ENCODE measurements at places on chromosomes 7 and 10. TPM values are rescaled to one million over a fixed set of nuclear protein-coding genes. Genes with fewer than 3 reads are reported as not detected.
A peak's percentile ranks its signal among the peaks of the same experiment; 100 is the strongest.

- no peak for DNase-seq
- no peak overlapping the region for H3K4me3 ChIP-seq
- no peaks in the 10 kb centered on the region for H3K4me1 ChIP-seq
- no peaks in the 10 kb centered on the region for H3K36me3 ChIP-seq
- no peak overlapping the region for H3K27ac ChIP-seq
- no peaks in the 10 kb centered on the region for H3K27me3 ChIP-seq
These were observed 160.9 kb upstream of the CSTF2T start for GRCh38 chr10:51860257-51860656.

DNA sequence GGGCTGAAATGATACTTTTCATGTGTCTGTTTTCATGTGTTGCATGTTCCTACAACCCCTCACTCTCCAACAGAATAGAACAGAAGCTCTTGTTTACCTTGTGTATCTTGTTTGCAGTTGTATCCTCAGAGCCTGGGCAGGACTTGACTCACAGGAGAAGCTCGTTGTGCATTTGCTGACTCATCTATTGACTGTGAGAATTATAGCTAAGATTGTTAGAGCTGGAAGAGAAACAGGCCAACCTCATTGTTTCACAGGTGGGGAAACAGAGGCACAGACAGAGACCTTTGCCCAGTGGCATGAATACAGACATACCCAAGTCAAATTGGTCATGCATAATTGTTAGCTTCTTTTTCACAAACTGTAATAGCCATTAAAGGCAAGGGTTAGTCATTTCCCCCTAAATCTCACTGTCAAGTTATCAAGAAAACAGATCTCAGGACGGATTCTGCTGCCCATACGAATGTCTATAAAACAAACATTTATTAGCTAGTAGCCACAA is 4.6 kb upstream of the TSPAN15 start:
- no peak overlapping the region for H3K4me3 ChIP-seq
- H3K4me1 ChIP-seq, result peaks cover 30% of the 10 kb centered on the region
- no peaks in the 10 kb centered on the region for H3K36me3 ChIP-seq
- DNase-seq, result no peak
- H3K27me3 ChIP-seq, result no peaks in the 10 kb centered on the region
- no peak overlapping the region for H3K27ac ChIP-seq

- DNase-seq, result no peak
- no peak overlapping the region for H3K27ac ChIP-seq
- no peaks in the 10 kb centered on the region for H3K36me3 ChIP-seq
- no peaks in the 10 kb centered on the region for H3K4me1 ChIP-seq
- H3K27me3 ChIP-seq, result no peaks in the 10 kb centered on the region
- no peak overlapping the region for H3K4me3 ChIP-seq
These were observed 201.9 kb upstream of the SHH start for GRCh38 chr7:156014201-156014600.

- no peak overlapping the region for H3K4me3 ChIP-seq
- no peak for DNase-seq
- H3K27ac ChIP-seq, result no peak overlapping the region
- no peaks in the 10 kb centered on the region for H3K27me3 ChIP-seq
- no peaks in the 10 kb centered on the region for H3K36me3 ChIP-seq
These were observed 34.2 kb upstream of the C10orf90 start for GRCh38 chr10:126704649-126705048.

DNA sequence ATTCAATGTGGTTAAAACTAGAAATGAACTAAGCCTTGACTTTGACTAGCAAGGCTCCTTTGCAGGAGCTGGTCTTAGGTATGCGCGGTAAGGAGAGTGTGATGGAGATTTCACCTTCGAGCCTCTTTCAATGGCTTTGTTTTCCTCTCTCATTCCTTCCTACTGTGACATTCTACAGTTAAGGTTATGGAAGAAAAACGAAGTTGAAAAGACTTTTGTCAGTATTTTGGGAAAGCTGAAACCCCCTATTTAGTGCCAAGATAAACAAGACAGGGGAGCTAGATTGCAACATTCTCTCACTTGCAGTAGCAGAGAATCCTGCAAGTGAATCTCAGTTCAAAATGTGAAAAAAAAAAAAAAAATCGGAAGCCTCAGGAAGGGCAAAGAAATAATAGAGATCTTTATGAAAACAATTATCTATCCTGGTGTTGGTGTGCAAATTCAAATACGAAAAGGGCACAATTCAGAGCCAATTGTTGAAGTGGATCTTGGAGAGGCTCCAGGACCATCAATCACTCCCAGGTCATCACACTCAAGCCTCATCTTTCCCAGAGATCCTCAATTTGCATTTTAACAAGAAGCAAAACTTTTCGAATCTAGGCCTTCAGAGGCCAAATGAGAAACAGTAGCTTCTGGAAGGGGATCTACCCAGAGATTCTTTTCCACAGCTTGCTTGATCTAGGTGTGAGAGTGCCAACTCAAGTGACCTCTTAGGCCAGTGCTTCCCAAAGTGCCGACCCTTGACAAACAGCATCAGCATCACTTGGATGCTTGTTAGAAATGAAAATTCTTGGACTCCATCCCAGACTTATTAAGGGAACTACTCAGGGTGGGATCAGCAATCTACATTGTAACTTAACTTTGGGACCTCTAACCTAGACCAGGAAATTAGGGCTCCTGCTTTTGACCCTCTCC is 163.8 kb downstream of the INHBA start:
- DNase-seq, result no peak
- no peak overlapping the region for H3K4me3 ChIP-seq
- H3K27ac ChIP-seq, result no peak overlapping the region
- no peaks in the 10 kb centered on the region for H3K4me1 ChIP-seq

- peaks cover 39% of the 10 kb centered on the region for H3K4me1 ChIP-seq
- DNase-seq, result no peak
- H3K4me3 ChIP-seq, result peak overlapping the region; percentile 75
- H3K27ac ChIP-seq, result peak overlapping the region; percentile 83
- no peaks in the 10 kb centered on the region for H3K27me3 ChIP-seq
- no peaks in the 10 kb centered on the region for H3K36me3 ChIP-seq
These were observed 607 bp upstream of the GGCT start for GRCh38 chr7:30505174-30505697.

DNA sequence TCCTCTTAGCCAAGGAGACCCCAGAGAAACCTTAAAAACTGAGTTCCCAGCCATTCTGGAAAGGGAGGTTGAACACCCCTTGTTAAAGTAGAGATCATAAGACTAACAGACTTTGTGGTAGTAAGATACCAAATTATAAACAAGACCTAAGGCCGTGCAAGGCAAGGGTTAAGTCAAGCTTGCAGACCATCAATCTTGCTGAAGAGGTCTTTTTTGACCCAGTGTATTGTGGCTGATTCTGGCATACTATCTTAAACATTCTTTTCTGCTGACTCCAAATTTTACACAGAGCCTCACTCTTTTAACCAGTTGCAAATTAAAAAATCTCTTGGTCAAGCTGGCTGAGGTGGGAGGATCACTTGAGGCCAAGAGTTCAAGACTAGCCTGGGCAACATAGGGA is 1.2 kb upstream of the TBRG4 start:
- DNase-seq, result no peak
- peak overlapping the region; percentile 96 for H3K27ac ChIP-seq
- H3K4me1 ChIP-seq, result peaks cover 33% of the 10 kb centered on the region
- H3K27me3 ChIP-seq, result no peaks in the 10 kb centered on the region

GRCh38 chr7:53351681-53352080 is 316.2 kb downstream of the POM121L12 start:
- no peaks in the 10 kb centered on the region for H3K4me1 ChIP-seq
- DNase-seq, result no peak
- H3K4me3 ChIP-seq, result no peak overlapping the region

GRCh38 chr7:156579566-156579965 is 61.0 kb upstream of the RNF32 start:
- no peak overlapping the region for H3K27ac ChIP-seq
- H3K4me1 ChIP-seq, result no peaks in the 10 kb centered on the region
- H3K27me3 ChIP-seq, result no peaks in the 10 kb centered on the region
- no peak for DNase-seq
- no peak overlapping the region for H3K4me3 ChIP-seq

DNA sequence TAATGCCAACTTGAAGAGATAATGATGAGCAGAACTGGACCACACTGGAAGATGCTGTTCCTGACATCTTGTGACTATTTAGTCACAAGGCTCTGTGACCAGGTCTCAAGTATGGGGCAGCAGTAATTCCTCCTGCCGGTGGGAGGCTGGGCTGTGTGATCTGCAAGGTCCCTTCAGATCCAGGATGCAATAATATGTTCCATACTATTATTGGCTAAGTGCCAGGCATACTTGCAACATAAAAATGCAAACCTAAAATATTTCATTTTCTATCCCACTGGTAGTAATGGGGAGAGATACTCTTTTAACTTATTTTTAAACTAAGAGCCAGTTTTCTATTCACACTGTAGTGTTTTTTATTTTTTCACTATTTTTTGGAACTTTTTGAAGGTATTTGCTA is 171.5 kb downstream of the CYP26A1 start:
- no peaks in the 10 kb centered on the region for H3K4me1 ChIP-seq
- H3K27ac ChIP-seq, result no peak overlapping the region
- H3K27me3 ChIP-seq, result no peaks in the 10 kb centered on the region
- no peak overlapping the region for H3K4me3 ChIP-seq
- DNase-seq, result no peak

DNA sequence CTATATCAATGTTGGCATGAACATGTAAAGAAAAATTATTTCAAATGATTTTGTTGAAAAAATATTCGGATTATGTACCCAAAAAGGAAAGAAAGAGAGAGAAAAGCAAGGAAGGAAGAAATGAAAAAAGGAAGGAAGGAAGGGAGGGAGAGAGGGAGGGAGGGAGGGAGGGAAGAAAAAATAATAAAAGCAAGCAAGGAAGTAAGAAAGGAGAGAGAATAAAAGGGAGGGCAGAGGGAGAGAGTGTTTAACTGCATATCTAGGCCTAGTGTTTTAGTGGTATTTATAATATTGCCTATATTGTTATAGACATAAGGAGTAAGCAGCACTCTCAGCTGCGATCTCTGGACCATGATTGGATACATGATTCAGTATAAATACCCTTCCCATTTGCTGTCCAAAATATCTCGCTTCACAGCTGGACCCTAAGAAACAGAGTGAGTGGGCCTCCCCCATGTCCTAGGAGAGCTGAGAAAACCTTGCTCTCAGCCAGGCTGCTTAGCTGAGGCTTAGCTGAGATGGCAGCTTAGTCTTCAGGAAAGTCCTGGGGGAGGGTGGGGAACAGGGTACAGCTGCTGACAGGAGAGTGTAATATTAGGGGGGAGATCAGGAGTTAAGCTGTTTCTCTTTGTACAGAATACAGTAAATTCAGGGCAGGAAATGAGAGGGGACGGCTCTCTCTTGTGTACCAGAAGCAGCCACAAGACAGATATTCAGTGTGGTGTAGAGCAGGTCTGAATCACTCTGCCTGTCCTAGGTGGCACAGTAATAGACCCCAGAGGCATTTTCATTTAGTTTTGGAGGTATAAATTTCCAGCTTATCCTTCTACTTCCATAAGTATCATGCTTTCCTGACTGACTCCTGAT is 66.8 kb upstream of the TARP start:
- H3K27me3 ChIP-seq, result no peaks in the 10 kb centered on the region
- peak overlapping the region; percentile 69 for H3K27ac ChIP-seq
- peaks cover 24% of the 10 kb centered on the region for H3K4me1 ChIP-seq
- DNase-seq, result no peak

DNA sequence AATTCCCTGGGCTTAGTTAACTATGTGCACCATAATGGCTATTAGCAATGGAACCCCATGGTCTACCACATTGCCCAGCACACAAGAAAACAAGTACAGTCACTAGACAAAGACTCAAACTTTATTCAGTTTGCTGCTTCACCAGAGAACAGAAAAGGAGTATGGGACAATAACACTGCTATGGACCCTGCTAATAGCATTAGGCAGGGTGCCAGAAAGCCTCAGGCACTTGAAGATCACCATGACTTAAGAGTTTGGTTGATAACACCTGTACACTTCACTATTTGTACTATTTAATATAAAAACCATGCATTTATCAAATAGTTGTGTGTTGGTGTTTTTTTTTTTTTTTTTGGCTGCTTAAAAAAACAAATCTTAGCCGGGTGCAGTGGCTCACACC is 159.6 kb downstream of the KMT2E start:
- no peak for DNase-seq
- H3K4me1 ChIP-seq, result peaks cover 11% of the 10 kb centered on the region
- no peaks in the 10 kb centered on the region for H3K27me3 ChIP-seq
- H3K36me3 ChIP-seq, result no peaks in the 10 kb centered on the region

DNA sequence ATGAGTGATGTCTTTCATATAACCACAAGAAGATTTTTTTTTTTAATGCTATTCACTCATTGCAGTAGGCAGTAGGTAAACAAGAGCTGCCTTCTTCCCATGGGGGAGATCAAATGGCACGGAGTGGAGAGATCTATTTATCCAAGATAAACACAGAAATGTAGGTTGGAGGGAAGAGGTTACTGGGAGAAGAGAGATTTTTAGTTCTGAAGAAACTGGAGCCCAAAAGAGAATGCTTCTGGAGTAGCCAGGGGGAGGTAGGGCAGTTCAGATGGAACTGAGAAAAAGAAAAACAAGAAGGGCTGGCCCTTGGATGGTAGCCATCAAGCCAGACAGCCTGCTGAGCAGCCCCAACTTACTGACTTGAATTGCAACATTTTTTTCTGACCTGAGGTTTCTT is 270.1 kb upstream of the TPK1 start:
- H3K27me3 ChIP-seq, result no peaks in the 10 kb centered on the region
- DNase-seq, result peak; percentile 9
- H3K36me3 ChIP-seq, result no peaks in the 10 kb centered on the region
- no peak overlapping the region for H3K4me3 ChIP-seq
- H3K27ac ChIP-seq, result no peak overlapping the region

GRCh38 chr10:112949875-112950507 is at the start of gene TCF7L2:
TSS of gene TCF7L2 (plus strand) at chr10:112950247. CDS start at chr10:112950757, 510 bp downstream.
- H3K36me3 ChIP-seq, result no peaks in the 10 kb centered on the region
- no peaks in the 10 kb centered on the region for H3K27me3 ChIP-seq
- peak; percentile 99 for DNase-seq
- H3K27ac ChIP-seq, result peak within 1 kb of the TSS; percentile 90

DNA sequence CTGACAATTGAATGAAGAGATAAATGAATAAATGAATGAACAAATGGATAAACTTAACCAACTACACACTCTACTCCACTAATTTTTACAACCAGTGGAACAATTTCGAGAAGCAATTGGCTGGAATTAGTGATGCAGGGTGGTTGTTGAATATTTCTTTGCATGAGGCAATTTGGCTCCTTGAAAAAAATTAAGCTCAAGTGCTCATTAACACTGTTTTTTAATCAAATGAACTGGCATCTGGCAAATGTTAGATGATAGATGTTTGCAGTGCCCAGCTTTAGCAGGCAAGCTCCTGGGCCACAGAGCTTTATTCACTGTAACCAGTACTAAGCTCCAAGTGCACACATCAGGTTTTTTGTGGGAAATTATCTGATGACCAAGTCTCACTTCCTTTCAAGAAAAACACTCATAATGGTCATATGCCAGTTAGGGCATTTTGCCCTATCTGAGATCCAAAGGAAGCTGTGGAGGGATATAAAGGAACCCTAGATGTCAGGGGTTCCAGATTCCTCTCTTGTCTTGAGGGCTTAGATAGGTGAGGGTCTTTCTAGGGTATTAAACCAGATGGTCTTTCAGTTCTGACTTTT is 16.4 kb upstream of the ADD3 start:
- H3K4me1 ChIP-seq, result peaks cover 29% of the 10 kb centered on the region
- H3K4me3 ChIP-seq, result no peak overlapping the region
- no peak overlapping the region for H3K27ac ChIP-seq
- DNase-seq, result no peak
- no peaks in the 10 kb centered on the region for H3K27me3 ChIP-seq

The TUBB8 gene
- total RNA-seq, result 14.2 TPM

The DOCK4 gene
- total RNA-seq, result 34.6 TPM

The STYXL1 gene
- total RNA-seq, result 24.7 TPM

The TAF6 gene
- total RNA-seq, result 51.7 TPM

The OR2A5 gene
- total RNA-seq, result not detected

The CUBN gene
- total RNA-seq, result 2.6 TPM
